ENCODE measurements at places on chromosomes 5 and 9.

DNA sequence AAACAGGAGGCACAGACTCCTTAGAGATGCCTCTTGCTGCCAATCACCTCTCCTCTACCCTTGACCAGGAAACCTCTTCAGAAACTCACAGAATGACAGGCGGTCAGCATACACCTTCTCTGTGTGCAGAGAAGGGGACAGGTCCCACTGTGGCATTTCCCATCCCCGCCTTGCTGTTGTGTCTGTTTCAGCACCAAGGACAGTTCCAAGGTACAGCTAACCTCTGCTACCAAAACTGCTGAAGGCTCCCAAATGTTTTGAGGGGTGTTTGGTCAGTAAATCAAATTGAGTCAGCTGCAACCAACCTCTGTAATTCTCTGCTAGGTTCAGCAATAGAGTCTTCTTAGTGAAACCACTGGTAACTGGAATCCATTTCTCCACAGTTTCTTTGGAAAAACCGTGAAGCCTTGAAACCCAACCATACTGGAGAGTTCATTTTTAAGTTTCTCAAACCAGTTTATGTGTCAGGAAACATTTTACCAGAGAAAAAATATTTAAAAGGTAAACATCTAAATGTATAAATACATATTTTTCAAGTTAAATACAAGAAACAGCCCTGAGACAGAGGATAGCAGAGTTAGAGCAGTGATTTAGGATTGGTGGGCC, 122.0 kb downstream of the DRD1 start:
- no peak for DNase-seq

DNA sequence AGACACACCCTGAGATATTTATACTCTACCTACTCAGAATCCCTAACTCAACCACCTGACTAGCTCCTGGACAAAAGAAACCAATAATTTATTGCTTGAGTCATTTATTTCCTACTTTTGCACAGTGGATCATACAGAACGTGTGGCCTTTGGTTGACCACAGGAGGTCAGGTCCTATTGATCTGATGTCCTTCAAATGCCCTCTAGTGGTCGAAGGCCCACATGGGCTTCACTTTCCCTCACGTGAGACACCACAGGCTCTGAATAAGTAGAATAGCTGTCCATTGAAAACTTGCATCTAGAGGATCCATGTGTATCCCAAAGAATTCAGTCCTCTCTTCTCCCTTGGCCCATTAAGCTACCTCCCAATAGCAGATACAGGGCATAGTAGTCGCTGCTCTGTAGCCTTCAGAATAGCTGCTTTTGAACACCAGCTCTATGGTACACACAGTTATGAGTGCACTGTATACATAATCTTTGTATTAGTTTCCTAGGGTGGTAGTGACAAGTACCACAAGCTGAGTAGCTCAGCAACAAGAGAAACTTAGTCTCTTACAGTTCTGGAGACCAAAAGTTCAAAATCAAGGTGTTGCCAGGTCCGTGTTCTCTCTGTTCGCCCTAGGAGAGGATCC, 177.6 kb upstream of the SMARCA2 start:
- no peak for DNase-seq

DNA sequence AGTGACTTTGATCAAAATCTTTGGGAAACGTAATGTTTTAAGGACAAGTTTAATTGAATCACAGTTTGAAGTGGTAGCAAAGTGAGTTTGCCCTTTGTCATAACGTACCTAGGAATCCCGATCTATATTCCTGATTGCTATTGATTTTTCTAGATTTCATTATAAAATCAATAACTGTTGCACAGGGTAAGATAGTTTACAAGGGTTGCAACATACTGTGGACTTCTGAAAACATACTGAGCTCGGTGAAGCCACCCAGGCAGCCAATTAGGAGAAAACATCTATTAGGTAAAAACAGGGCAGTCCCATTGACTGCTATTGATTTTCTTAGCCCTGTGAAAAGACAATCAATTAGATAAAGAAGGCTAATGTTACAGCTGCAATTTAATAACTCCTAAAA, 659.9 kb downstream of the ISL1 start:
- DNase-seq: no peak

- no peak for DNase-seq
Measured at GRCh38 chr9:97627624-97628023, 5.5 kb downstream of the TSTD2 start.

GRCh38 chr9:89543621-89544278, 45.8 kb upstream of the SEMA4D start:
- no peak for DNase-seq

DNA sequence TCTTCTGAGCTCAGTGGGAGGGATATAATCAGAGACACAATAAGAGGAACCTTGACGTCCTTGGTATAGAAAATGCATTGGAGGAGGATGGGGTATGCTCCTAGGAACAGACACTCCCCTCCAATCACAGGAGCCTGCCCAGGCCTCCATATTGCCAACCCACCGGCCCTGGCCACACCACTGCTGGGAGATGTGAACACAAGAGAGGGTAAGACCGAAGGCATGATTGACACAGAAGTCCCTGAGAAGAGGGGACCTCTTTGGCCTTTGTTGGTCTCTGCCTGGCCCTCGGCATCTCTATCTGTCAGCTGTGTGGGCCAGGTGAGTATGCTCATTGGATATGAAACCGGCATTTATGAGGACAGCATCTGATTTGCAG, 62.0 kb downstream of the CRB2 start:
- DNase-seq: no peak

All from cortex of kidney (tissue), 1 donor.